ENCODE measurements at places on chromosomes 13 and 19.

GRCh38 chr19:20278342-20278741, 111.3 kb downstream of the ZNF486 start:
- DNase-seq: no peak

GRCh38 chr19:18380843-18381242, 5.1 kb upstream of the GDF15 start:
- no peak for DNase-seq

DNA sequence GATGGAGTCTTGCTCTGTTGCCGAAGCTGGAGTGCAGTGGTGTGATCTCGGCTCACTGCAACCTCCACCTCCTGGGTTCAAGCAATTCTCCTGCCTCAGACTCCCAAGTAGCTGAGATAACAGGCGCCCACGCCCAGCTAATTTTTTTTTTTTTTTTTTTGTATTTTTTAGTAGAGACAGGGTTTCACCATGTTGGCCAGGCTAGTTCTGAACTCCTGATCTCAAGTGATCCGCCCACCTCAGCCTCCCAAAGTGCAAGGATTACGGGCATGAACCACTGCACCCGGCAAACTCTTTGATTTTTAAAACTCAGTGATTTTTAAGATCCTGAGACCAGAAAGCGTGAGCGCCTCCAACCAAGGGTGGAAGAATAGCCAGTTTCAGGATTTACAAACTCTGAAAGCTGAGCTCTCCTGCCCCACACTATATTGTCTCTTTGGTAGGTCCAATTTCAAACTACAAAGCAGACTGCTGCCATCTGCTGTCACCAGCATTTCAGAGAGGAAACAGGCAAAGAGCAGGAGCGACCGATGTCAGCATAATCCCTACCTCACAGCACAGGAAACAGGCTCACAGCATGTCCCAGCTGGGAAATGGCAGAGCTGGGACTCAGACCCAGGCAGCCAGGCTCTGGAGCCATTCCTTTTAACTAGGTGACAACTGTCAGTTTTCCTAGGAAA, 9.2 kb downstream of the NOSIP start:
- DNase-seq: no peak

DNA sequence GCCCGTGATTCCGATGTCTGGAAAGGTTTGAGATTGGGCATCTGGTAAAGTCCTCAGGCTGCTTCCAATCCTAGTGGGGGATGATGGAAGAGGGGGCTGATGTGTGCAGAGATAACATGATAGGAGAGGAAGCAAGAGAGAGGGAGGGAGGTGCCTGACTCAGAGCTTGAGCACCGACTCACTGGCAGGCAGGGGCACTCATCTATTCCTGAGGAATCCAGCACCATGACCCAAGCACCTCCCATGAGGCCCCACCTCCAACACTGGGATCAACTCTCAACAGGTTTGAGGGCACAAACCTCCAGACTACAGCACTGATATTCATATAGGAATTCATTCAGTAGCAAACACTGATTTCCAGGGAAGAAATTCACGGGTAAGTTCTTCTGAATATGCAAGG, 5.6 kb upstream of the SIGLEC9 start:
- DNase-seq: no peak

DNA sequence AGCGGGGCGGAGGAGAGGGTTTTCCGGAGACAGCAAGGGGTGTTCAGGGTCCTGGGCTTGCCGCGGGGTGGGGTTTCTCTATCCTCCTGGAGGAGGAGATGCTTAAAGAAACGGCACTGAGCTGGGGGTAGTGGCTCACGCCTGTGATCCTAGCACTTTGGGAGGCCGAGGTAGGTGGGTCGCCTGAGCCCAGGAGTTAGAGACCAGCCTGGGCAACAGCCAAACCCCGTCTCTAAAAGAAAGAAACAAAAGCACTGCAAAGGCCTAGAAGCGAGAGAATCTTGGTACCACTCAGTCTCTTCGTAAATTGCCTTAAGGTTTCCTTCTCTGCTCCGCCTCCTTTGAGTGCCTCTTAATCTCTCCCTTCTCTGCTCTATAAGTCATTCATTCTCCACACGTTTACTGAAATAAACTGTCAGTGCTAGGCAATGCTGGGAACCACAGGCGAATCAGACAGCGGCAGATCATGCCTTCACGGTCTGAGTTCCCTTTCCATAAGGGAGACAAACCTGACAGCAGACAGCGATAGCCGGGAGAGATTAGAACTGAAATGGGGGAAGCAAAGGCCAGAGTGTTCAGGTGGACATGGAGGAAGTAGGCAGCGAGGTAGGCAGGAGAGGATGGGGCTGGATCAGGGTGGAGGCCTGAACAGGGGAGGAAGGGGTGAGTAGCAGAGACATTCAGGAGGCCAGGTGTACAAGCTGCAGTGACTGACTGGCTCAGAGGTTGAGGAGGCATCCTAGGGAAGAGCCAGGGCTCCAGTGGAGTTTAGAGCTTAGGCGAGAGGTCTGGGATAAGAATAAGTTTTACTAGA, 580 bp downstream of the EIF3K start:
- DNase-seq: no peak

DNA sequence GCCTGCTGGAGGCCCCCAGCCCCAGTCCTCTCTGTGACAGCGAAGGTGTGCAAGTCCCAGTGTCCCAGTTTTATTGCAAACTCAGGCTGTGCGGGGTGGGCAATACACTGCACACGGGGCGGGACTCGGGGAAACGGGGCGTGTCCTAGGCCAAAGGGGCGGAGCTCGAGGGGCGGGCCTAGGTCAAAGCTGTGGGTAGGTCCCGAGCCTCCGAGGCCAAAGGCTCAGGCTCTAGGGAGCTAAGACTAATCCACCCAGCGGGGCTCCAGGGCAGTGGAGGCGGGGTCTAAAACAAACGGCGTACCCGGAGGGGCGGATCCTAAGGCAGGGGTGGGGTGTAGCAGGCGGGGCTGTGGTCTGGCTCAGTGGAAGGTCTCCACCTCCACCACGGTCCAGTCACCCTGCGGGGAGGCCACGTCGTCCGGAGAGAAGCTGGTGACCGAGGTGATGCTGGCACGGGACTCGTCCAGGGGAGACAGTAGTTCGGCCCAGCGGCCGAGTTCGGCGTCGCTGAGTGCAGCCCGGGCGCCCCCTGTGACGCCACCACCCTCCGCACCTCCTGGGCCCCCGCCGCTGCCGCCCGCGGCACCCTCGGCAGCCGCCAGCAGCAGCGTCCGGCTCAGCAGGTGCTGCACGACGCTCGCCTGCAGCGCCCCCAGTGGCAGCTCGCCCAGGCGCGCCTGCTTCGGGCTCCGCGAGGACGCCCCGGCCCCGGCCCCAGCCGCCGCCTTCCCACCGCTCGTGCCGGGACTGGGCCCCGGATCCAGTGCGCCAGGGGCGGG, 5.3 kb downstream of the PRR36 start:
- no peak for DNase-seq

DNA sequence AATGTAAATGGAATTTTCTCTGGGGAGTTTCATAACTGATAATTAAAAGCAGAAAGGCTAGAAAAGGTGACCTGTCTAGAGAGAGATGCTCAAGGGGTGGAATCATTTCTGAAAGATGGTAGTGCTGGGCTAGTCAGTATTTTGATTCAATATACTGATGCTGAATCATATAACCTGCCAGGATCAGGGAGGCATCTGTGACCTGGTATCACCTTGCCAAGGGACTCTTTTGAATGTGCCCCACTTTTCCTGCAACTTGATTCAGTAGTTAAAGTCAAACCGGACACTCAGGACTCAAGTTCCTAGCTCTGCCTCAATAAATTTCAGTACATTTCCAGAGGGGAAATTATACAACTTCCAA, 15.8 kb downstream of the LCP1 start:
- DNase-seq: no peak

DNA sequence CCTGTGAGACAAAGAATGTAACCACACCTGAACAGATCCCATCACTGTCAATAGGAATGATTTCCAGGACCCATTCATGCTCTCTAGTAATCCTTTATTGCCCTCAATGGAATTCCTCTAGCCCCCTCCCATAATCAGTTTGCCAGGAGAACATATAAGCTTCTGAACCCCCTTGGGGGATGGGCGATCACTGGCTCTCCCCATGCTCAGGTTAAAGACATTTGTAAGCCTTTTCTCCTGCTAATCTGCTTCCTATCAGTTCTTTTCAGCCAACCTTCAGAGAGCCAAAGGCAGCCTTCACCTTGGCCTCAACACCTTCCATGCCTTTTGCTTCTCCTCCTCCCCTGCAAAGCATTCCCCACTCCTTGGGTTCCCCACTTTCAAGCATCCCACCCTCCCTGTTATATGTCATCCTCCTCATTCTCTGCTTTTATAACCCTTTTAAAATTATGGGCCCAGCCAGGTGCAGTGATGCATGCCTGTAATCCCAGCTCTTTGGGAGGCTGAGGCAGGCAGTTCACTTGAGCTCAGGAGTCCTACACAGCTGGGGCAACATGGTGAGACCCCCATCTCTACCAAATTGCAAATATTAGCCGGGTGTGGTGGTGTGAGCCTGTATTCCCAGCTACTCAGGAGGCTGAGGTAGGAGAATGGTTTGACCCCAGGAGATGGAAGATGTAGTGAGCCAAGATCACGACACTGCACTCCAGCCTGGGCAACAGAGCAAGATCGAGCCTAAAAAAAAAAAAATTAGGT, 12.4 kb downstream of the DPRX start:
- DNase-seq: no peak

GRCh38 chr13:30791354-30792001, 56.1 kb downstream of the ALOX5AP start:
- DNase-seq: no peak

GRCh38 chr19:34365463-34366401, 736 bp downstream of the GPI start:
- DNase-seq: no peak

DNA sequence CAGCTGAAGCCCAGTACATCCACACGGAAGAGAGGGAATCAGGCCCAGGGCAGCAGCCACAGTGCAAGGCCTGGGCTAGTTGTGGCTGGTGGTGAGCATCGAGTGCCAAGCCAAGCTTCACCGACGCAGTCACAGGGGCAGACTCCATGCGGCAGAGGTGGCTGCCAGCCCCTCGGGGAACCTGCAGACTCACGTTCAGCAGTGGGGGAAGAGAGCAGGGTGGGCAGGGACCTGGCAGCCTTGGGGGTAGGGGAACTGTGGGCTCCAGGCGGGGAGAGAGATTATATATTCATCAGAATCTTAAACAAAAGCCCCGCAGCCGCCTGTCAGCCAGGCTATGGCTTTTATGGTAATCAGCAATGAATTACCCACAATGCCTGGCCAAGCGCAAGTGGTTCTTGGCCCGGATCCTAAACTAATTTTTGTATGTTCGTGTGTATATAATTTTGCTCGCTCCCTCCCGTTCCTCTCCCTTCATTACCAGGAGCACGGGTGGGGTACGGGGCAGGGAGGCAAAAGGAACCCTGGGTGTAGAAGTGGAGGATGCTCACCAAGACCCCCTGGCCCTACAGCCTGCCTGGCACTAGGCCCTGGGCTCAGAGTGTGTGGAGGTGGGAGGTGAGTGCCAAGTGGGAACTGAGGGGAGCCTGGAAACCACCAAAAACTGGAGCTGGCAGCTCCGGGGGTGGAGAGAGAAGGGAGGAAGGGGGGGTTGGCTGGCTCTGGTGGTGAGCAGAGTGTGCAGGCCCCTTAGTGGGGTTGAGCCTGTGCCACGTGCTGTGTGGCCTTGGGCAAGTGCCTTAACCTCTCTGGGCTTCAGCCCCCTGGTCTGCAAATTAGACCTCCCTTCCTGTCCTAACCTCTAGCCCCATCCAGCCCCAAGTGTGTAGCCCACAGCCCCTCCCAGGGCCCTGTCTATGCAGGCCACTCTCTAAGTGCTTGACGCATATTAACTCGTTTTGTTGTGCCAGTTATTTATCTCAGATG, 31.9 kb downstream of the PTPRS start:
- DNase-seq: peak; percentile 32

DNA sequence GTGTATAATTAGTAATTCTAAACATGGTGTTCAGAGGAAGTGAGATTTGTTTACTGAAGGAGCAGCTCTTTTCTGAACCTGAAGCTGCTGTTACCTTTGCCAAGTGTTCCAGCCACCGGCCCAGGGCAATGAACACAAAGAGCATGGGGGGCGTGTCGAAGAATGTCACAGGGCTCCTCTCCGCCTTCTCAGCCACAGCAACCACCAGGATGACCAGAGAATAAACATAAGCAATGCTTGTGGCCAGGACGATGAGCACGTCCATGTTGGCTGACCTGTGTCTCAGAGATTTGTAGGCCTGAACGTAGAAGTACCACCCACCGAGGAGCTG, 53.1 kb downstream of the ATP7B start:
- DNase-seq: no peak

DNA sequence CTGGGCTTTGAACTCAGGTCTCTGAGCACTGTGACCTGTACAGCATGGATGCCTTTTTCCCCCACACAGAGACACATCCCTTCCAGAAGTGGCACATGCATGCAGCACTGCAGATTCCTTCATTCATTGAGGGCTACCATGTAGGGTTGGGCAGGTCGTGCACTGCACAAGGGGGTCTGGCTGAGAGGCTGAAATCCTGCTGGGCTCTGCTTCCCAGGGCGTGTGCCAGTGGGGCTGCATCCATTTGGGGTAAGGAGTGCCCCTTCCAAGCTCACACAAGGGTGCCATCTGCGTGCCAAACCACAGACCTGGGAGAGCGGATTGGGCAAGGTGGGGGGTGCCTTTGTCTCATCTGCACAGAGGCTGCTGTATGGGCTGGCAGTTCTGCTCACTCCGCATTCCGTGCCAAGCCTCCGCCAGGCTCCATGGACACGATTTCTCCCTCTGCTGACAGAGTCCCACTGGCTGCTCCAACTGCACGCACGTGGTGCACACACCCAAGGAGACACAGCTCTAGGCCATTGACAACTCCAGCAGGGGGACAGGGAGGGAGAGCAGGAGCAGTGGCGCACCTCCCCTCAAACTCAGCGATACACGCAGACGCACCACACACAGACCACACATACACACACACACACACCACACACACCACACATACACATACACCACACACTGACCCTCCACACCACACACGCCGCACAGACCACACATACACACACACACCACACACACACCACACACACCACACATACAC, 4.5 kb upstream of the SHISA7 start:
- DNase-seq: peak; percentile 86

DNA sequence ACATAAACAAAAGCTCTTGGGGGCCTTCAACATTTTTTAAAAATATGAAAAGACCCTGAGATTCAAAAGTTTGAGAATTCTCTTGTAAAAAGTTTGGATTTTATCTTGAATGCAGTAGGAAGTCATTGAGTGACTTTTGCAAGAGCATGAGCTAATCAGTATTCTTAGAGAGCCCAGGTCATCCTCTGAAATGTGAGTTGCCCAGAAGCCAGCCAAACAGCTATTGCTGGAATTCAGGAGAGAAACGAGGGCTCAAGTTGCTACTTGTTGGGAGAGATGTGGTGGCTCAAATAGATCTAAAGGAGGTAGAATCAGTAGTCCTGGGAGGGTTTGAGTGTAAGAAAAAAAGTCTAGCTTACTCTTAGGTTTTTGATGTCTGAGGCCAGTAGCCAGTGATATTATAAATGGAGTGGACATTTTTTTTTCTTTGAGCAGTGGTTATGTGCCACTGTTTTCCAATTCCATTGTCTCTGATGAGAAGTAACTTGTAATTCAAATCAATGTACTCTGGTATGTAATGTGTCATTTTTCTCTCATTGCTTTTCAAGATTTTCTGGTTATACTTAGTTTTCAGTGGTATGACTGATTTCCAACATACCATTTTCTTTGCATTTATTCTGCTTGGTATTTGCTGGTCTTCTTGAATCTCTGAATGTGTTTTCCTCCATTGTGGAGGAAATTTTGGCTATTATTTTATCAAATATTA, 30.7 kb downstream of the LMO7 start:
- no peak for DNase-seq

GRCh38 chr19:42532891-42533290, 4.6 kb upstream of the CEACAM1 start:
- no peak for DNase-seq

Data from DMS79 treated with DMSO at 0.1 percent for 48 hours (cell line).